ENCODE measurements at places on chromosomes 6 and 20.

- no peak for DNase-seq
Observed at GRCh38 chr6:115666997-115667396, 393.7 kb downstream of the FRK start.

DNA sequence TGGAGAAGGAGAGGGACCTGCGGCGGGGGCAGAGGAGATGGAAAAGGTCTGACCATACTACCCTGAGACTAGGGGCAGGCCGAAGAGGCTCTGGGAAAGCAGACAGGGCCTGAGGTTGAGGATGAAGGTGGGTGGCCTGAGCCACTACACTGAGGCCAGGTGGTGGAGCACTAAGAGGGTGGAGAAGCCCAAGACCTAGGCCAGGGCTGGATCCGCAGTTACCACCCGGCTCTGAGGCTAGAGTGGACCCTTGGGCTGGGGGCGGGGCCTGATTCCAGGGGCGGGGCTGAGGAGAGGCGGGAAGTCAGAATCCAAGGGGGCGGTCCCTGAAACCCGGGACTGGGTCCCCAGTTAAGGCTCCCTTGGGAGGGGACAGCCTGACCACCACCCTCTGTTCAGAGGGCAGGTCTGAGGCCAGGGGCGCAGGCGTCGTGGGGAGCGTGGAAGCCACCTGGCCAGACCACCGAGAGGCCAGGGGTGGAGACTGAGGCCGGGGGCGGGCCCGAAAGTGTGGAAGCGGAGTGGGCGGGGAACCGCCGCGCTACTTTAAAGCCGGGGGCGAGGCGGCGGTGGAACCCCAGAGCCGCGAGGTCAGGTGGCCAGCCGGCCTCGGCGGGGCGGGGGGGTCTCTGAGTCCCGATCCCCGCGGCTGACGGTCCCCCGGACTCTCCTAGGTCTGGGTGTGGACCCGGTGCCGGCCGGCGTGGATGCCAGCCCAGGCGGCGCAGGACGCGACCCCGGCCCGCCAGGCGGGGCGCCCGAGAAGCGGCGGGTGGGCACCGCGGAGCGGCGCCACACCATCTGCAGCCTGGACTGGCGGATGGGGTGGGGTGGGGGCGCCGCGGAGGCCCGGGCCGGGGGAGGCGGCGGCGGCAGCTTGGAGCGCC, 8.3 kb downstream of the CCM2L start:
- DNase-seq: no peak

GRCh38 chr20:11546939-11547338, 370.8 kb upstream of the BTBD3 start:
- no peak for DNase-seq

- DNase-seq: no peak
Observed at GRCh38 chr6:129490521-129491255, 219.3 kb downstream of the ARHGAP18 start.

GRCh38 chr6:87181903-87182302, 26.5 kb downstream of the ZNF292 start:
- no peak for DNase-seq

DNA sequence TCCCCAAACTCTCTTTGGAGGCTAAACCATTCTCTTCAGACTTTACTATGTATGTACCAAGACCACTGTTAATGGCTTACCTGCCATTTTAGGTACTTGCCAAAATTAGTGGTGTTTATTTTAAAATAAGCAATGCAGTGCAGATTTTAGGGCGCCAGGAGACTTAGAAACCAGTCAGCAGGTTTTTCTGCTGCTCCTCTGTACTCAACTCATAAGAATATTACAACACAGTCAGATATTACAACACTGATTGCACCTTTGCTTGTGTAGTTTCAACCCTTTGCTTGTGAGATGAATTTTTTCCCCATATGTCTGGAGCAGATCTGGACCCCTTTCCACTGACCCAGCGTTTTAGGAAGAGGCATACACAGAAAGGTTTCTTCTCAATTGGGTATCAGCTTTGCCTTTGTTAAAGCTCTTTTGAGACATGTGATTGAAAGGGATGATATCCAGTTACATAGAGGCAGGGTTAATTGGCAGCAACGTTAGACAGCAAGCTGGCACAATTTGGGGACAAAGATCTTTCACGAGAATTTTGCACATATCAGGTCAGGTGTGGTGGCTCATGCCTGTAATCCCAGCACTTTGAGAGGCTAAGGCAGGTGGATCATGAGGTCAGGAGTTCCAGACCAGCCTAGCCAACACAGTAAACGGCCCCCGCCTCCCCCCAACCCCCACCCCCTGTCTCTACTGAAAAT, 6.2 kb downstream of the TTPAL start:
- DNase-seq: no peak

- DNase-seq: no peak
Observed at GRCh38 chr6:135906542-135906941, 55.0 kb downstream of the PDE7B start.
